ENCODE measurements at places on chromosomes 2 and 18.

- peak; percentile 77 for DNase-seq
Observed at GRCh38 chr2:74553892-74554819, at the start of the genes DOK1 and LOXL3. Gene DOK1 (plus strand): TSS chr2:74554720. CDS start chr2:74554755, 35 bp downstream. Gene LOXL3 (minus strand): TSS chr2:74553942. CDS start chr2:74552634, 1,308 bp downstream.

DNA sequence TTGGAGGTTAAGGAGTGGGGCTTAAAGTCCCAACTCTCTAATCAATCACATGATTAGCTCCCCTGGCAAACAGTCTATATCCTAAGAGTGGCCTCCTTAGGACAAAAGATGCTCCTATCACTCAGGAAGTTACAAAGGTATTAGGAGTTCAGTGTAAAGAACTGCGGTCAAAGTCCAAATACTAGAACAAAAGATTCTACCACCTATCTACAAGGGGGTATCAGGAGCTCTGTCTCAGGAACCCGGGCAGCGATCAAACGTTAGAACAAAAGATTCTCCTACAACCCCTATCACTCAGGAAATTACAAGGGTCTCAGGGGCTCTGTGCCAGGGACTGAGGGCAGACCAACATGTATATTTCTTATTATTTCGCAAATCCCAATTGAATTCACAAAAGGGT lies 58.0 kb downstream of the DTNB start:
- DNase-seq = no peak

- DNase-seq = no peak
Observed at GRCh38 chr2:190583507-190584337, 49.2 kb upstream of the NEMP2 start.

DNA sequence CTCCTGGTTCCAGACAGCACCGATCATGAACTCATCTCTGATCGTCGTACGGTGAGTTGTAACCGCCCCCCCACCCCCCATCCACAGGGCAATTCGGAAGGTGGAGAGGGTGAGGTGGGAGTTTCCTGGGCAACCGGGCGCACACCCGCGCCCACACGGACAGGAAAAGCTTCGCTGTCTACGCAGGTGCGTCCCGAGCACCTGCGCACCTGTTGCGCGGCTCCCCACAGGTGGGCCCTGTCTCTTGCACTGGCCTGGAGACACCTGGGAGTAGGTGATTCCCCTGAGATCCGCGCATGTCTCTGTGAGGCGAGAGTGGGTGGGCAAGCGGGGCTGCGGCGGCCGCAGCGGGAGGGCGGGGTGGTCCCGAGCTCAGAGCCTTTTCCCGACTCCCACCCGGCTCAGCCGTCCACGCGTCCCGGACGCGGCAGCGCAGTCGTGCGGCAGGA lies 459 bp upstream of the ATP6V1C2 start:
- DNase-seq = peak; percentile 45

- DNase-seq = no peak
Observed at GRCh38 chr18:78242806-78243205, 736.8 kb upstream of the SALL3 start.

GRCh38 chr2:69985688-69986087 lies 24.3 kb upstream of the ASPRV1 start:
- DNase-seq = no peak

DNA sequence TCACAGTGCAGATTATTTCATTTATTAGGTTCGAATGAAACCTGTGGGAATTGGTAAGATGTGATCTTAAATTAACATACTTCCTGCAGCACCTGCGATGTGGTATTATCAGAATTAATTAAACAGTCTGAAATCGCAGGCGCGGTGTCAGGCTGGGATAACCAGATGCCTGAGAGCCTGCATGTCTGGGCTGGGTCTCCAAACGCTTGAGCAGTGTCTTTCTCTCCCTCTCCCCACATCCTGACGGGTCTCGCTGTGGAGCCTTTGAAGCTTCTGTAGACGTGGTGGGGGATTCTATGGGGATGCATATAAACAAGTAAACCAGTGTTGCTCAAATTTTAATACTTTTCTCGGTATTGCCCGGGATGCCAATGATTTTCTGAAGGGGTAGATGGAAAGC lies 366.2 kb upstream of the SPRED2 start:
- DNase-seq = no peak

DNA sequence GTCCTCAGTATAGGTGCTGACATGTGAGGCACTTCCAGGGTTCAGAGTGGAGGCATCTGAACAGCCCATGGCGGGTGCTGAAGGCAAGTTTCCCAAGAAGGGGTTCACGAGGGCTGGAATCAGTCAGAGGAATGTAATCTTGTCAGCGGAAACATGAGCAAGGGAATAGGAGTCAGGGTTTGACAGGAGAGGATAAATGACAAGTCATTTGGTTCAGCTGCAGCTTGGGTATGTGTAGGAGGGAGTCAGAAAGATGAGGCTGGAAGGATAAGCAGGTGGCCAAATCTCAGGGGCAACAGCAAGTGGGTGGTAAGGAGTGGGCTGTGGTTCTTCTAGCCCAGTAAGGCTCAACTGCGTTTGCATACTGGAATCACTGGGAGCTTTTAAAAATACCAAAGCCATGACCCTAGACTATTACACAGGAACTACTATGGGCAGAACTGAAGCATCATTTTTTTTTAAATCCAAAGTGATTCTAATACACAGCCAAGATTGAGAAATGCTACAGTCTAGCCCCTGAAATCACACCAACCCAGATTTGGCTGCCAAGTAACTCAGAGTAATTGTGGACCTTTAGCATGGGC lies 41.8 kb upstream of the NAB1 start:
- no peak for DNase-seq

DNA sequence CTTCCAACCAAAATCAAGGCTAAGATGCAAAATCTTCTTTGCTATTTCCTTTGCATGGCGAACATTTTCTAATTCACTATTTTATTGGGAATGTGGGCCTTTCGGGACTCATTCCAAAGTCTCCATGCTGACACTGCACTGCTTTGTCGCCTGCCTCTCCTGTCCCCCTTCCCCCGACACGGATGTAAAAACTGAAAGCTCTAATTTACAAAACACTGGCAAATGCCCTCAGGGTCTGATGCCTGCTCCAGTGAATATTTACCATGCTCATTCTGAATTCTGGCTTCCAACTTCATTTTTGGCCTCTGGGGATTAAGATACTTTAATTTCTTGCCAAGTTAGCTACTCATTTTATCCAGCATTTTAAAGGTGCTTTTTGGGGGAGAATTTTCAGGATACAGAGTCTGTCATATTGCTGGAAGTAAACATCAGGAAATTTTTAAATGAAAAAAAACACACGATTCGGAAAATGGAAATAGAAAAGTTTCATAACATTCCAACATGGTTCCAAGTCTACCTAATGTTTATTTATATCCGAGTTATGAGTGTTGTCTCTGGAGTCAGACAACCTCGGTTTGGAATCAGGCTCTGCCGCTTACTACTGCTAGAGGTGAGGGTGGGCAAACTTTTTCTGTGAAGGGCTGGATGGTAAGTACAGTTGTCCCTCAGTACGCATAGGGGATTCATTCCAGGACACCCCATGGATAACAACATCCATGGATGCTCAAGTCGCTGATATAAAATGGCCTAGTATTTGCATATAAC lies 14.6 kb upstream of the LTBP1 start:
- DNase-seq = no peak

- no peak for DNase-seq
Observed at GRCh38 chr18:25237571-25238267, 114.2 kb downstream of the ZNF521 start.

- no peak for DNase-seq
Observed at GRCh38 chr2:154952346-154952980, 254.0 kb downstream of the KCNJ3 start.

GRCh38 chr2:206173147-206173546 lies 13.5 kb downstream of the EEF1B2 start:
- DNase-seq = no peak

GRCh38 chr18:50315100-50315871 lies 27.8 kb upstream of the CXXC1 start:
- no peak for DNase-seq

- DNase-seq = no peak
Observed at GRCh38 chr2:212528106-212528856, 10.3 kb downstream of the ERBB4 start.

DNA sequence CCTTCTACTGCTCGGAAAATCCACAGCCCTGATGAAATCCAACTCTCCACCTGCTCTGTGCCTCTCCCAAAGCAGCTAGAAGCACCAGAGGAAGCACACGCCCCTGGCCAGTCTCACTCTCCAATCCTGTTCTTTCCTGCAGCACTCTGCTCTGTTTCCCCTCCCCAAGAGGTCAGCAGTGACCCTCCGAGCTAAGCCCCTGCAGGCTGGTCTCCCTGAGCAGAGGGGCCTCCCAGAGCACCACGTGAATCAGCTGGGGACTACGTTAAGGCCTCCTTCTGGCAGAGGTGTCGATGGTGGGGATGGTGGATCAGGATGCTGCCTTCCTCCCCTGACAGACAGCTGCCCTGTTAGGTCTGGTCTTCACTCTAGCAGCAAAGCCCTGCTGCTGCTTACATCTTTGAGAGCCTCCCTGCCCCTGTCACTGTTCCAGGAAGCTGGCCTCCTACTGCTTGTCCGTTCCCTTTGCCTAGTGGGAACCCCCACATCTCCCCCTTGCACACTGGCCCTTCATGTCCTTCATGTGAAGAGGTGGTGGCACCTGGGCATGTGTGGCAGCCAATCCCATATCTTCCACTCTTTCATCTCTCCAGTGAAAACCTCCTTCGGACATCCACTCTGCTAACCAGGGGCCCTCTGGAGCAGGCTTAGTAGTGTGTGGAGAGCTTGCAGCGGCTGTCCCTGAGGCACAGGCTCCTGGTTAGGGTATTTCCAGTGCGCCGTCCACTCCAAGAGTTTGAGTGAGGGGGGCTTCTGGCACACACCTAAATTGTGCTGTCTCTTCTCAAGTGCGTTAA lies 307.5 kb upstream of the HS6ST1 start:
- no peak for DNase-seq

DNA sequence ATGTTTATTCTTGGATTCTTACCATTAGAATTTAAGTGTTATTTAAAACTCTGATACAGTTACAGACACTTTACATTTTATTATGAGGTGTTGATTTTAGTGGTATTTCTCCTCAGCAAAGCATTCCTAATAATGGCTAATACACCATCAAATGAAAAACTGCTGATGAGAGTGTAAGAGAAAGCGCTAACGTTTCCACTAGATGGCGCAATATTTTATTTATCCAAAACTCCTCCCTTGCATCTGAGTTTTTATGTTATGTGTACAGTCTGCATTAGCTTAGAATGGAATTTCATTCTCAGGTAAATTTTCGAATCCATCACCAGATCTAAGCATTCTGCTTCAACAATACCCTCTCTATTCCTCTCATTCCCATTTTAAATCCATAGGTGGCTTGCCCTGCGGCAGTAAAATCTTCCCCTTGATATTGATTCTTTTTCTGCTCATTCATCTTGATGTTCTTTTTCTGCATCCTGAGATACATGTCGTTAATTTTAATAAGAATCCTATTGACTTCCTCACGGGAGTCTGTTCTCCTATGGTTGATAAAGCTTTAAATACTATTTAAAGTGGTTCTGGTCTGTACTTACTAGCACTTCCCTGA lies 53.9 kb downstream of the PRKRA start:
- peak; percentile 65 for DNase-seq

GRCh38 chr2:231684314-231685223 lies 23.8 kb upstream of the PTMA start:
- peak; percentile 59 for DNase-seq

DNA sequence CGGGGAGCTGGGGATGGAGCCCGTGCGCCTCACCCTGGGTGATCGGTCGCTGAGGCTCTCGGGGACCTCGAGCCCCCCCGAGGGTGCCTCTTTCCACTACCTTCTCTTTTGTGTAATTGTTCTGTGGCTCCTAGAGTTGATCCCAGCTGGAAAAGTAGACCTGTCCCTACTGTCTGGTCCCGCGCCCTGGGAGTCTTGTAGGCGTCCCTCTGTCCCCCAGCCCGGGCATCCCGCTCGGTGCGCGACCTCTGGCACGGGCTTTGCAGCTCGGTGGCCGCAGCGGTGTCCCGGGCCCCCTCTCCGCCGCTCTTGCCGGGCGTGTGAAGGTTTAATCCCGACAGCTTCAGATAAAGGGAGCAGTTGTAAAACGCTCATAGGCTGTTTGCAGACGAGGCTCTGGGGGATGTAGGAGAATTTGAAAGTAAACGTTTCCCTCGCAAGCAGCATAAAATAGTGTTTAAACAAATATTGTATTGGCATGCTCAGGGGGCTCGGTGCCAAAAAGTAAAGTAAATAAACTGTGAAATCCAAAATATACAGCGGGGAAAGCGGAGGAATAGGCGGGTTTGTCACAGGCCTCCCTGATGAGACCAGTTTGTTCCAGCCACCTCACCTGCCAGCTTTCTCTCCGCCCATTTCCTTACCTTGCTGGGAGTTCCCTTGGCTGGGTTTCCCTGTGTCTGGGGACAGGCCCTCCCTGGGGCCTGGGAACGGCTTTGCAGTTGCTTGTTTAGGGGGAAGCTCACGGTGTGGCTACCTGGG lies 1.9 kb downstream of the GLI2 start:
- DNase-seq = no peak

- no peak for DNase-seq
Observed at GRCh38 chr2:197195518-197195917, 115.1 kb downstream of the ANKRD44 start.

DNA sequence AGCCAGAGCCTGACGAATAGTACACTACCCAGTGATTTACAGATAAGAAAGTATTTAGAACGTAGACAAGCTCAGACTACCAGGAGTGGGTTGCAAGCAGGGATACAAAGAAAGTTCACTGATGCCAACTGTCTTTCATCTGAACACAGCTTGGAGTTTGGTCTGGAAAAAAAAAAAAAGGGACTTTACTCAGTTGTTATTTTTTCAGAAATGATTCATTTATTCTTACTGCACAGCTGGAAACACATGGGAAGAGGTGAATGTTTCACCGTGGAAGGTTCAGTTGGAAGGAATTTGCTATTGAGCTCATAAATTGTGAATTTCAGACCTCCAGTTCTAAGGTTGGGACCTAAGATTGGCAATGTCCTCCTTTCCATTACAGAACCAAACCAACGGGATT lies 259.7 kb downstream of the ETAA1 start:
- no peak for DNase-seq

DNA sequence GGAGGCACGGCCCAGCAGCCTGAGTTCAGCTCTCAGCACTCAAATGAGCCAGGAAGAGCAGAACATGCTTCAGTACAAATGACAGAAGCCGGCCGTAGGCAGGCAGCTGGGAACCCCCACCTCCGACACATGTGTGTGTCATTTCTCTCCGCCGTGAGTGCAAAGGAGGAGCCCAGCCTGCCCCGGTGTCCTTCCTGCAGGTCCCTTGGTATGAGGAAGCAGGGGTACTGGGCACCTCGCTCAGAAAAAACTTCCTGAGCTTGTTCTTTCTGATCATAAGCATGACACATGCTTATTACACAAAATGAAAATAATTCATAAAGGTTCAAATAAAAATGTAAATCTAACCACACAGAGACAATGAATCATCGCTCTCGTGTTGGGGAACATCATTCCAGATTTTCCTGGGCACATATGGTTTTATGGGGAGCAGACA lies 35.3 kb downstream of the KCNF1 start:
- no peak for DNase-seq

DNA sequence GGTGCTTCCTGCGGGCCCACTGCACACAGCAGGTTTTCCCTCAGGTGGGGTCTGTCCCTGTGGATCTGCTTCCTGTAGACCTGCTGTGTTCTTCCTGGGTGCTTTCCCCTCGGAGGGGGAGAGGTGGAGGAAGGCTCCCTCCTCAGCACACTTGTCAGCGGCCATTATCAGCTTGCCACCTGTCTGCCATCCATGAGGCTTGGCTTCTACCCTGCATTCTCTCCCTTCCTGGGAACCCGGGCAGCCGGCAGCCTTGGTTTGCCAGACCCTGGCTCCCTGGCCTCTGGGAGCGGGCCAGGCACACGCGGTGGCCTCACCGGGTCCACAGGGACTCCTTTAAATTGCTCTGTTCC lies 58.5 kb downstream of the INPP5D start:
- DNase-seq = no peak
